Activated CD8-positive, alpha-beta memory T cell treated with anti-CD3 and anti-CD28 coated beads, Interleukin-2, amount 50 U/mL, for 4 hours (primary cell): ENCODE measurements at places on chromosomes 11 and 22.

GRCh38 chr22:20433686-20434241 lies 3.9 kb downstream of the SCARF2 start:
- no peak for DNase-seq

DNA sequence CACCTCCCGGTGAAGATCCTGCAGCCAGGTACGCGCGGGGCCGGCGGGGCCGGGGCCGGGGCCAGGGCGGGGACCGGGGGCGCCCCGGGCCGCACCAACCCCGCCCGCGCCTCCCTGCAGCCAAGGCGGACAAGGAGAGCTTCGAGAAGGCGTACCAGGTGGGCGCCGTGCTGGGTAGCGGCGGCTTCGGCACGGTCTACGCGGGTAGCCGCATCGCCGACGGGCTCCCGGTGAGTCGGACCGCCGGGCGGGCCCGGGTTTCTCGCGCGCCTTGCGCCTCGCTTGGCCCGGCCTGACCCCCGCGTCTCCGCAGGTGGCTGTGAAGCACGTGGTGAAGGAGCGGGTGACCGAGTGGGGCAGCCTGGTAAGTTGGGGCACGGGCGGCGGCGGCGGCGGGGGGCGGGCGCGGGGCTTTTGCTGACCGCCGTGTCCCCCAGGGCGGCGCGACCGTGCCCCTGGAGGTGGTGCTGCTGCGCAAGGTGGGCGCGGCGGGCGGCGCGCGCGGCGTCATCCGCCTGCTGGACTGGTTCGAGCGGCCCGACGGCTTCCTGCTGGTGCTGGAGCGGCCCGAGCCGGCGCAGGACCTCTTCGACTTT lies 531 bp downstream of the PIM3 start:
- DNase-seq = peak; percentile 57

DNA sequence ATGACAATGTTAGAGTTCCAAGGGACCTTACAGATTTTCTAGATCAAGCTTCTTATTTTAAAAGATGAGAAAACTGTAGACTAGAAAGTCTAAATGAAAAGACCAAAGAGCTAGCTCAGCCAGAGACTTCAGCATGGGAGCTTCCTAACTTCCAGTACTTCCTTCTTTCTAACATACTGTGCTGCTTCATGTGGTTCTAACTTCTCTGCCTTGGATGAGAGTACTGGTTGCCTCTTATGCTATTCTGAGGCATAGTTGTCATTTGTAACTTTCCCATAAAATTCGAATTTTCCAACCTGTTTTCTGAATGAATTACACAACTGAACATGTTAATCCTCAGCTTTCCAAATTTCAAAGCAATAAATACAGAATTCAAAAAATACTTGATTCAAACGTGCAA lies 1.8 kb downstream of the MTMR2 start:
- DNase-seq = no peak

DNA sequence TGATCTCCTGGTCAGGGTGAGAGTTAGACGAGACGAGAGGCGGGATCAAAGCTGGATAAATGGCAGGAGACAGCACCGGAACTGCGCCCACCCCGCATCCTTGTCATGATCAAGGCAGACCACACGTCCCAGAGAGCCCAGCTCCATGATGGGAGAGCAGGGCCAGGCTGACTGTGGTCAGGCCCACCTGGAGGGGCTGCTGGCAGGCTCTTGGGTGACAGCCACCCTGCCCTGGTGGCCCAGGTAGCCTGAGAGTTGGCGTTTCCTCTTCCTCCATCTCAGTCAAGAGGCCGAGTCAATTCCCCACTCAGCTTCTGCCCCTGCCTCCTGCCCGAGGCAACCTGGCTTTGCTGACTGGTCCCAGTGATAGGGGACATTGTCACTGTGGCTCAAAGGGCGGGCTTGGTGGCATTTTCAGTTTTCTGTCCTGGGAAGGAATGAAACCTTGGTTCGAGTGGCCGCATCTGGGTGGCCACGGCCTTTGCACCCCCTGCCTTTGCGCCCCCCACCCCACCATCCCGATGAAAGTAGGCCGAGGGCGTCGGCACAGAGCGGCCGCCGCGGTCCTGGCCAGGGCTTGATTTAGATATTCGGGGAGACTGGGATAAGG lies 60.8 kb upstream of the PPARA start:
- DNase-seq = no peak

GRCh38 chr22:22103078-22103875 lies 120.7 kb upstream of the TOP3B start:
- no peak for DNase-seq

- no peak for DNase-seq
These were observed 30.9 kb downstream of the SLC36A4 start for GRCh38 chr11:93166862-93167261.

DNA sequence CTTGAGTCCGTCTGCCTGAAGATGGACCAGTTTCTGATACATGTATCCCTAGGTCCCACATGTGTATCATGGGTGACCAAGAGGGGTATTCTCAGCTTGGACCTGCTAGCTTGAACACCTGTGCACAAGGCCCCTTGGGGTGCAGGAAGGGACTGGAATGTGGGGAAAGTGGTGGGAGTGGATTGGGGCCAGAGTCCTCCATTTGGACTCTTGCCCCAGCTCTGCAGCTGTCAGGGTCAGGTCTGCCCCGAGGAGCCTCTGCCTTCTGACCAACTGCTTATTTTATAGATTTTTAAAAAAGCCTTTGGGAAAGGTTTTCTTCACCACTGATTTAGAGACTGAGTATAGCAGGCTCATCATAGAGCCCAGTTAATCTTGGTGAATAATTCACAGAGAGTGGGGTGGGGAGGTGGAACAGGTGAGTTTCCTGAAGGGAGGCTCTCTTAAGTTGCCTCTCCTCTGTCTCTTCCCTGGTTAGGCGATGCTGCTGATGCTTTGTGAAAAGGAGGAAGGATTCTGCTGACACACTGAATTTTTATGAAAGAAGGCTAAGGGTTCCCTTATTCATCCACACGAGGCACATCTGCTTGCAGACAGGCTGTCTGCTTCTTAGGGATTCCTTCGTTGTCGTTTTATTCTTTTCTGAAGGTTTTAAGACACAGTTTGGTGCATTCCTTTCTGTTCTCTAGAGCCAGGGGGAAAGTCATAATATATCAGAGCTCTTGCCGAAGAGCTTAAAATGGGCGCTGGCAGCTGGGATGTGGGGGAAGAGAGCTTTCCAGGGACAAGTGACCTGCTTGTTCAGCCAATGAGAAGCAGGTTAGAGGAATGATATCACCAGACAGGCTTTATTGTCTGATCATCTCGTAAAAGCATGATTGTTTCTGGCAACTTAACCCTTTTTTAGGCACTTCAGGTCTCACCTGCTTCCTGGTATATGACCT lies 19.9 kb downstream of the TRIM44 start:
- no peak for DNase-seq

DNA sequence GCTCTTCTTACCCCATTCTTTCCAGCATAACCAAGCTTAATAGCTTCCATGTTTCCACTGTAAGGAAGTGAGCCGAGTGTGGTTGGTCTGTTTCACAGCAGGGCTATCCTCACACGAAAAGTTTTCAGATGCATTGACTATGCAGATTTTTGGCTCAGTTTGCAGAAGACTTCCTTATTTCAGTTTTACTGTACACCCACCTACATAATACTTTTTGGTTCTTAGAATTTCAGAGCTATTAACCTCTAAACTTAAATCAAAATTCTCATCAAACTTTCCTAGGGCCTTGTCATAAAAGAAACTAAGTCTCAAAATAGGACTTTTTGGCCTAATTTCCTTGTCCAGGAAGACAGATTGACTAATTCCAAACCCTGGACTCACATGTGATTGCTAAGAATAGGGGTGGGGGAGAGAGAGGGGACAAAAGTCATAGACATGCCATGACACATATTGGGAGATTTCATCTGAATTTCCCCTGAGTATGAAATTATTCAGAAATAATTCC lies 7.3 kb upstream of the EHF start:
- no peak for DNase-seq

- DNase-seq = no peak
These were observed 11.1 kb downstream of the RAPSN start for GRCh38 chr11:47437746-47438418.

DNA sequence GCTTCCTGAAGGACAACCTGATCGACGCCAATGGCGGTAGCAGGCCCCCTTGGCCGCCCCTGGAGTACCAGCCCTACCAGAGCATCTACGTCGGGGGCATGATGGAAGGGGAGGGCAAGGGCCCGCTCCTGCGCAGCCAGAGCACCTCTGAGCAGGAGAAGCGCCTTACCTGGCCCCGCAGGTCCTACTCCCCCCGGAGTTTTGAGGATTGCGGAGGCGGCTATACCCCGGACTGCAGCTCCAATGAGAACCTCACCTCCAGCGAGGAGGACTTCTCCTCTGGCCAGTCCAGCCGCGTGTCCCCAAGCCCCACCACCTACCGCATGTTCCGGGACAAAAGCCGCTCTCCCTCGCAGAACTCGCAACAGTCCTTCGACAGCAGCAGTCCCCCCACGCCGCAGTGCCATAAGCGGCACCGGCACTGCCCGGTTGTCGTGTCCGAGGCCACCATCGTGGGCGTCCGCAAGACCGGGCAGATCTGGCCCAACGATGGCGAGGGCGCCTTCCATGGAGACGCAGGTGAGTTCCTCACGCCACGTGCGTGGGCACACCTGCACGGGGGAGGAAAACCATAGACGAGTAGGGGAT lies 1.5 kb downstream of the BCR start:
- DNase-seq = peak; percentile 26

DNA sequence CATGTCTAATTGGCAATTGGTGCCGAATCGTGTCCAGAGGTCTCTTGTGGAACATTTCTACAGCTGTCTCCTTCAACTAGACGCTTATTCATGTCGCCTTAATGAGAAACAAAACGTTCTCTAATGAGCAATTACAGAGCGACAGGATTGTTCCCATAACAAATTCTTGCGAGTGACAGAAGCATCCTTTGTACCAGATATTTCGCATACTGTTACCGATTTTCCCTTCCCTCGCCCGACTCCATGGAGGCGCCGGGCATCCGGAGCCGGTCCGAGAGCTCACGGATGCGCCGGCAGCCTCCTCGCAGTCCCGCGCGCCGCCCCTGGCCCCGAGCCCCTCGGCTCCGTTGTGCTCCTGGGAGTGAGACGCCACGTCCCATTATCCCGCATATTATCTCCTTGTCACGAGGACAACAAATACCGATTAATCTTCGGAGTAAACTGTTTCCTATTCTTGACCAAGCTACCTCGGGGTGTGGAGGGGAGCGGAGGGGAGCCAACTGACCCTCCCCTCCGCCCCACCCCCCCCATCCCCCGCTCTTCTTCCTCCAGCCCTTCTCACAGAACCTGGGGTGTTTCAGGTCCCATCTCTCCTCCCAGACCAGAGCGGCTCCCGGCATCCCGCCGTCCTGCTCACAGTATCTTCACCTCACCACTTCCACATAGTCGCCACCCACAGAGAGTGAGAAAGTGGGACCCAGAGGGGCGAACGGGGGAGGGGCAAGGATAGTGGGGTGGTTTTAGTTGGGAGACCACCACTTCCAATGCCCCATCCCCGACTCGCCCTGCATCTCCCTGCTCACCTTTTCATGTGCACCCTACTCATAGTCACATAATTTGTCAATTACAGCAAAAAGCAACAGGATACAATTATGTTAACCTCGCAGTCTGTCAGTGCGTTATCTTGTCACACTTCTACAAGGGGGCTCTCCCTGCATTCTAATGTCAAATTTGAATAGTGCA lies 11.4 kb downstream of the PAX6 start:
- DNase-seq = no peak

DNA sequence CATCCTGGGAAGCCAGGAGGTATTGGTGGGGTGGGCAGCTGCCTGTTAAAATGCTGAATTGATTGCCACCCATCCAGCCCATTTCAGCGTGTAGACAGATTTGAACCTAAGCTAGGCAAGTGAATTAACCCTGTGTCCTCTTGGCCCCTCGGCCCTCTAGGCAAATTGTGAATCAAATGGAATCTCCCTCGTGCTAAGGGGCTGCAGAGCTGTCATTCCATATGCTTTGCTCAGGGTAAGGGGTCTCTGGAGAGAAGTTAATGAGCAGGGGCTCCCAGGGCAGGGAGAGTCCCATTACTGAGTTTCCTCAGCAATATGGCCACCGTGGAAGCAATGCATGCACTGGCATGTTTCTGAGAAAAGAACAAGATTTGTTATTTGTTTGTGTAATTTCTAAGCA lies 117.7 kb upstream of the RCN1 start:
- no peak for DNase-seq

DNA sequence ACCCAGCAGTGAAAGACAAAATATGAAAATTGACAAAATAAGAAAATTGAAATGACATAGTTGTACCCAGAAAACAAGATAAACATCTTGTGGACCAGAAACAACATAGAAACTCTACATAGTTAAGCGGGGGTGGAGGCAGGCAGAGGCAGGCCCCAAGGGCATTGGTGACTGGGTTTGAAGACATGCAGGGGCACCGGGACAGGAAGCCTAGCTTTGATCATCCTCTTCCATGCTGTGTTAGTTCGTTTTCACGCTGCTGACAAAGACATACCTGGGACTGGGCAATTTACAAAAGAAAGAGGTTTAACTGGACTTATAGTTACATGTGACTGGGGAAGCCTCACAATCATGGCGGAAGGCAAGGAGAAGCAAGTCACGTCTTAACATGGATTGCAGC lies 33.5 kb upstream of the CRTAM start:
- no peak for DNase-seq

GRCh38 chr11:47913529-47914244 lies 65.5 kb upstream of the NUP160 start:
- no peak for DNase-seq

GRCh38 chr11:15476371-15476917 lies 361.7 kb downstream of the INSC start:
- DNase-seq = no peak

DNA sequence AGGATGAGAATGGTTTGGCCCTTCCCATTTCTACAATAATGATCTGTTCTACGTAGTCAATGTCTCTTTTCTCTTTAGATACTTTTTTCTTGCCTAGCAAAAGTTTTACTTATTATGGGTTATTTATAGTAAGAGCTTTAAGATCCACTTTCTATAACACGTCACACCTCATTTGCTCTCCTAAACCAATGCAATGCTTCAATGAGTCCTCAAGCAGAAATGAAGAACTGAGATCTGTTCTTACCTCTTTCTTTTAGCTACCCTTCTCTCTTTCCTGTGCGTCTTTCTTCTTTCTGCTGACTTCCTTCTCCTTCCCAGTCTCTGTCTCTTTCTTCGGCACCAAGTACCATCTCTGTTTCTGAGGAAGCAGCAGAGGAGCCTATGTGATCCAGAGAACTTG lies 61.8 kb downstream of the SNX19 start:
- DNase-seq = no peak
